Stimulated activated CD8-positive, alpha-beta memory T cell treated with anti-CD3 and anti-CD28 coated beads, Interleukin-2, amount 100 ng/mL, for 1 hour (primary cell): ENCODE measurements at places on chromosomes 5 and 9.

GRCh38 chr9:126097679-126098078 is 228.9 kb upstream of the MVB12B start:
- DNase-seq: no peak

GRCh38 chr5:2752059-2752820 is 763 bp upstream of the IRX2 start:
- no peak for DNase-seq

- DNase-seq: no peak
Measured at GRCh38 chr9:34400275-34400674, 23.6 kb upstream of the MYORG start.

DNA sequence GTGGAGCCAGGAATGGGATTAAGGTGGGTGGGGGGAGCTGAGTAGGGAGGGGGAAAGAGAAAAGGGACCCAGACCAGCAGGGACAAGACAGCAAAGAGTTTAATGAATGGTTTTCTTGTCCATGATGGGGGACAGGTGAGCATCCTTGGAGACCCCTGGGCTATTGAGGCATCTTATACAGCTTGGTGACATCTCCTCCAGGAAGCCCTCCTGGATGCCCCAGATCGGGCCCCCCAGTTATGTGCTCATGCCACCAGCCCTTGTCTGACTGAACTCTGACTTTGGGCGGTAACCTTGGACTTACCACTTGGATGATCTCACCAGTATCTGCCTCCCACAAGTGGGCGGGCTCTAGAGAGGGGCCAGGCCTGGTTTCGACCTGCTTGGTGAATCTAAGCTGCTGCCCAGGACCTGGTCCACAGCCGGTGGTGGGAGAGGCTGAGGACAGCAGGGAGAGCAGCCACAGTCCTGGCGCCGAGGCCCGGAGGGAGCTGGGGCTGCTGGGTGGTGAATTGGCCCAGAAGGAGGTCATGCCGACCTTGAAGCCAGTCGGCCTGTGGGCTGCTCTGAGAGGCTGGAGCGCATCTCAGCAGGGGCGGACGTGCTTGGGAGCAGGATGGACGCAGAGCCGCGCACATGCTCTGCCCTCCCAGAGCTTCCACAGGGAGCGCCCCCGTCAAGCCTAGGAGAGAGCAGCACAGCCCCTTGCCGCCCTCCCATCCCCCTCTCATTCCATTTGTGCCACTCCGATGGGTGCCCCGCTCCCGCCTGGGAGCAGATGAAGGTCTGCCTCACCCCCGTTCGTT is 36.2 kb downstream of the UNC5A start:
- no peak for DNase-seq

DNA sequence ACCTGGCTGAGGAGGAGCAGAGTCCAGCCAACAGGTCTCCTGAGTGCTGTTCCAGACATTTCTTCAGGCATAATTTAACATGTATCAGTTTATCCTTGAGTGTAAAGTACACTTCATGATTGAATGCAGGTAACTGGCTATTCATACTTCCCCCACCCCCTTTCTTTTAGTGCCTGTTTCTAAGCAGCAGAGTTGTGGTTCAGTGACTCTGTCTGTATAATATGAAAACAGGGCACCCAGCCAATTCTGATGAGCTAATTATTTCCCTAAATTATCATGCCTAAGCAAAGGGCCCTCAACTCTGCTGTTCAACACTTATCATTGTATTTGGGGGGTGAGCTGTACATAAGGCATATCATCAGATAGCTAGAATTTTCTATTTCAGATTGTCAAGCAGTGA is 51.9 kb upstream of the ZSWIM6 start:
- no peak for DNase-seq

- DNase-seq: no peak
Measured at GRCh38 chr5:132530946-132531345, 12.4 kb downstream of the IL5 start.

GRCh38 chr5:30932273-30933017 is 261.0 kb upstream of the CDH6 start:
- no peak for DNase-seq

DNA sequence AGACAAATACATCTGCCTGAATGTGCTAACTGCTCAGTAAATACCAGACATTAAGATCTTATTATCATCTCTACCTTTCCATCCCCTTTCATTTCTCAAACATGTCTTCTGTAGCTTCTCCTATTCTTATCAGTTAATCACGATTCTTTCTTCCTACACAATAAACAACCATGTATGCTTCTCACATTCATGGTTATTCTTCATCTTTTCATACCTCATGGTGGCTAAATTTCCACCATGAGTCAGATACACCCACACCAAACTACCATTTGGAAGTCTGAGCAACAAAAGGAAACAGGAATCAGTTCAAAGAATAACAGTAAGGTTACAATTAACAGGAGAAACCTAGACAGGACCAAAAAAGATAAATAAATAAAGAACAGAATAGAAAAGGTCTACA is 7.7 kb downstream of the ZNF622 start:
- no peak for DNase-seq

DNA sequence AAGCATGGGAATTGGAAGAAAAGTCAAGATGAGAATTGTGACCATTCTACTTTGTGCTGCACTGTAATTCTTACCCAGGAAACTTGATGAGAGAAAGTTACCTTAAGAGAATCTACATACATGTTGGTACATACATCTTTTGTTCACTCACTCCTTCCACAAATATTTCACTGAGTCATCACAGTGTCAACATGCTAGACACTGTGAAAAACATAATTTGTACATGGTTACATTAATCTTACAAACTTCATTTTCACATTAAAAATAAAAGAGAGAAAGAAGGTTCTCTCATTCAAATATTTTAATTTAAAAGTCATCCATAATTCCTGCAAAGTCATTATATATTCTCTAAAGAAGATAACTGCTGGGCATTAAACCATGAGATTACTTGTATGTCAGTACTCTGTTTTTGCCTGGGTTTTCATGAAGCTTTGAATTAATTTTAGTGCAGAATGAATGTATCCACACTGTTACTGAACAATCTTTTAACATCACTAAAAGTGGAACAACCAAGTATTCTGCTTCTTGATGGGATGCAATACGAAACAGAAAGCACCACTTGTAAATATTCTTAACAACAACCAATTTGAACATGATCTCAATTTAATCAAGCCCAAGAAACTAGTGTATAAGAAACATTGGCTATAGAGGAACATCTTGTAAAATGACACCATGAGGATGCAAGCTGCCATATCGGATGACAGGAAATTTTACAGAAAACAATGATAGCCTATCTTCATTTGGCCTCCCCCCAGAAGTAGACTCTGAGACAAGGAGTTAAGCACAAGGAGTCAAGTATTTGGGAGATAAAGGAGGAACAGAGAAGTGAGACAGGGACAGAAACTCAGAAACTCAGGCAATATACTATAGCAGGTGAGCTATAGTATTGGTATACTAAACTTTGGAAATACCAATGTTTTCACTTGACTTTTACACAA is 28.4 kb downstream of the ERP44 start:
- no peak for DNase-seq

DNA sequence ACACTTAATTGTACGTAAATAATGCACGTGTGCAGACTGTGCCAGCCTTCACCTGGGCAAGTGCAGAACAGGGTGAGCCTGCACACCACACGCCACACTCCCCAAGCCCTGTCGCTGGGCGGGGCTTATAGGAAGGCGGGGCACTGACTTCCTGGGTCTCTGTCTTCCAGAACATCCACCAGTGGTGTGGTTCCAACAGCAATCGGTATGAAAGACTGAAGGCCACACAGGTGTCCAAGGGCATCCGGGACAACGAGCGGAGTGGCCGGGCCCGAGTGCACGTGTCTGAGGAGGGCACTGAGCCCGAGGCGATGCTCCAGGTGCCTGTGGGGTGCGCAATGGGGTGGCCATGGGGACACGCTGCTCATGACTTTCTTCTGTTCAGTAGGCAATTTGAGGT is 44.2 kb downstream of the GSN start:
- no peak for DNase-seq
